ENCODE measurements at places on chromosomes 13 and 19. TPM values are rescaled to one million over a fixed set of nuclear protein-coding genes. Genes with fewer than 3 reads are reported as not detected.
A peak's percentile ranks its signal among the peaks of the same experiment; 100 is the strongest.

DNA sequence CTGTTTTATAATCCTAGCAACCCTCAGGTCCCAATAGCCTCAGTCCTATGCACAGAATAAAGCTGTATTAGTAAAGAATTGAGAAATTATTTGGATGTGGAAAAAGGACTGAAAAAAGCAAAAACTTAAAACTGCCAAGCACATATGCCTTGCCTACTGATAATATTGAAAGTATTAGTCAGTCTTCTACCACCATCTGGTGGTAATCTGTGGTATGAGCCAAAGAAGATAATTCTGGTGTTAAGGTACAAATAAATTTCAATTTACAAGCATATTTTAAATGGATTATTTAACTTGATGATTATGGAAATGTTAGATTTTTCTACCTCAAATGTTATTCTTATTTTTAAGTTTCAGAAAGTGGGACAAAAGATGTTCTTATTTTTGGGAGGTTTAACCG lies 460.3 kb upstream of the KLHL1 start:
- DNase-seq, result no peak

GRCh38 chr19:33928458-33928950 lies 131.8 kb downstream of the KCTD15 start:
- no peak for DNase-seq

DNA sequence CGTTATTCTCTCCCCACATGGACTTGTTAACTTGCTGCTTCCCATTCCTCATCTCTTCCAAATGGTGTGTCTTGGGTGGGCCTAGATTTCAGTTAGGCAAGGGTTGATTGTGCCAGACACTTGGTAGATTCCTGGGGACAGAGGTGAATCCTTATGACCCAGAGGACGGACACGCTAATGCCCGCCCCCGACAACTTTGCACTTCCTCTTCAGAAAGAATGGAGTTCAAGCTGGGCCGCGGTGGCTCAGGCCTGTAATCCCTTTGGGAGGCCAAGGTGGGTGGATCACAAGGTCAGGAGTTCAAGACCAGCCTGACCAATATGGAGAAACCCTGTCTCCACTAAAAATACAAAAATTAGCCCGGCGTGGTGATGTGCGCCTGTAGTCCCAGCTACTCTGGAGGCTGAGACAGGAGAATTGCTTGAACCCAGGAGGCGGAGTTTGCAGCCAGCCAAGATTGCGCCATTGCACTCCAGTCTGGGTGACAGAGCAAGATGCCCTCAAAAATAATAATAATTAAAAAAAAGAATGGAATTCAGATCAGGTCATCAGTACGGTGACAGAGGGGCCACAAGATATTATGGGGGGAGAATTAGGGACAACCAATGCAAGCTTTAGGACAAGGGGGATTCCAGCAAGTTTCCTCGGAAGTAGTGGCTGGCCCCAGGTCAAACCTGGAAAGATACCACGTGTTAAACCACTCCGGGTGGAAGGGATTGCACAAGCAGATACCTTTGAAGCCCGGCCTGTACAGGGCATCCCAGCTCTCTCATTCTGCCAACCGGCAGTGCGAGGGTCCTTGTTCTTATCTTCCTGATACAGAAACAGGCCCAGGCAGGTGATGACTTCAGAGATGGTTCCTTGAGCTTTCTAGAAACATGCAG lies 2.7 kb downstream of the MYO9B start:
- no peak for DNase-seq

The DAND5 gene
- total RNA-seq, result 0.44 TPM

DNA sequence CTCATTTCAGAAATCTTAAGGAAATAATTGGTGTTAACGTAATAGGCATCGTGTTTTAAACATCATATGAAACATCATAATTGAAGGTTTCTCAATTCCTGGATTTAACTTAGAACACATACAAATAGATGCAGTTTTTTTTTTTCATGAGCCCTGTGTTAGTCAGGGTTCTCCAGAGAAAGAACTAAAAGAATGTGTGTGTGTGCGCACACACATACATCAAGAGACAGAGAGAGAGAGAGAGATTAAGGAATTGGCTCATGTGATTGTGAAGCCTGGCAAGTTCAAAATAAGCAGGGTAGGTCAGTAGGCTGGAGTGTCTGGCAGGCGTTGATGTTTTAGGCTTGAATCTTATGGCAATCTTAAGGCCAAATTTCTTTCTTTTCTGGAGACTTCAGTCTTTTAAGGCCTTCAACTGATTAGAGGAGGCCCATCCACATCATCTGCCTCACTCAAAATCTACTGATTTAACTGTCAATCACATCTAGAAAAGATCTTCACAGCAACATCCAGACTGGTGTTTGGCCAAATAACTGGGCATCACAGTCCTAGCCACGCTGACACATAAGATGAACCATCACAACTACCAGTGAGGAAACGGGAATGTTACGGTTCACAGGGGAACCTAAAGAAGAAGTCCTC lies 25.2 kb downstream of the SPATA13 start:
- no peak for DNase-seq

DNA sequence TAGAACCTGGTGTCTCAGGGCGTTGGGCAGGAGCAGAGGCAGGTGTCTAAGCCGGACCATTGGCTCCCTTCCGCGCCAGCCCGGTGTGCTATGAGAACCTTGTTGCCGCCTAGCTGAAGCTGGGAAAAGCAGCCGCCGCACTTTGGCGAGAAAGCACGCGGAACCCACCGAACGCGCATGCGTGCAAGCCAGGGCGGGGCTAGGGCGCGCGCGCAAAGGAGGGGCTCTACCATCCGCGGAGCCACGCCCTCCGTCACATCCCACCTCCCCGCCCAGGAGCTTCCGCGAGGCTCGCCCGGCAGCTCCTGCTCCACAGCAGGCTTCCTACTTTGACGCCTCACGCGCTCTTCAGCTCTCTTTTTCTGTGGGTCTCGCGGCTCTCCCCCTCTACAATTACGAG lies 51.3 kb downstream of the WDR87 start:
- DNase-seq, result no peak

DNA sequence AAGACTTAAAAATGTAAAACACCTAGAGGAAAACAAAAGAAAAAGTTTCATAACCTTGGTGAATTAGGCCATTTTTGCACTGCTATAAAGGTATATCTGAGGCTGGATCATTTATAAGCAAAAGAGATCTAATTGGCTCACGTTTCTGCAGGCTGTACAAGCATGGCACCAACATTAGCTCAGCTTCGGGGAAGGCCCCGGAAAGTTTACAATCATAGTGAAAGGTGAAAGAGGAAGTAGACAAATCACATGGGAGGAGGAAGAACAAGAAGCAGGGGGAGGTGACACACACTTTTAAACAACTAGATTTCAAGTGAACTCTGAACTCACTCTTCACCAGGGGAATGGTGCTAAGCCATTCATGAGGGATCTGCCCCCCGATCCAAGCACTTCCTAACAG lies 1358.5 kb upstream of the PCDH9 start:
- DNase-seq, result no peak

- DNase-seq, result no peak
These were observed 22.0 kb upstream of the EMP3 start for GRCh38 chr19:48303367-48303766.

The CCDC169 gene
- total RNA-seq, result 7.0 TPM

DNA sequence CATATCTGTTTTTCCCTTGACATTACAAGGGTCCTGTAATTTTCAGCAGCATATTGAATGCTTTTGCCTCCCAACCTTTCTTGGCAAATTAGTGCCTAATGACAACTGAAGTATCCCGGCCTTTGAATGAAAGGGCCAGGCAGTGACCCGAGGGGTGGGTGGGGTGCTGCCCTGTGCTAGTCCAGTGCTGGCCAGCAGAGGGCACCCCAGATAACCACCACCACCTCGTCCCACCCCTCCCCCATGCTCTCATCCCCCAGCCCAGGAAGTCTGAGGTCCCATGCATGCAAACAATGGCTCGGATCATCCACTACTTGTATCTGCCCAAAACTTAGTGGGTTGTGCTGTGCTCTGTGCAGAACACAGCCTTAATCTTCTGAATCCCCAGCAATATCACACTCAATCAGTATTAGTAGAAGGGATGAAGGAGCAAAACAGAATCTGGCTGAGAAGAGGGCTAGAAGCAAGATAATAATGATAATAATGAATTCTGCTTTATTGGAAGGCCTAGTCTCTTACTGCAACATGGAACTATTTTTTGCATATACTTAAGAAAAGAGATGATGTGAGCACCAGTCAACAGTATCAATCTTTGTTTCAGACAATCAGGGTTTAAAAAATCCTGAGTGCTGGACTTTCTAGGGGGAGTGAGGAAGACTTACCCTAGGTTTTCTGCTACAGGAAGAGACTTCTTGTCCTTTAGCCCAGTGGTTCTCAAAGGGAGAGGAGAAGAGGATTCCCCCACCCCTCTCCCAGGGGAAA lies 3.8 kb downstream of the ATP12A start:
- peak; percentile 86 for DNase-seq

DNA sequence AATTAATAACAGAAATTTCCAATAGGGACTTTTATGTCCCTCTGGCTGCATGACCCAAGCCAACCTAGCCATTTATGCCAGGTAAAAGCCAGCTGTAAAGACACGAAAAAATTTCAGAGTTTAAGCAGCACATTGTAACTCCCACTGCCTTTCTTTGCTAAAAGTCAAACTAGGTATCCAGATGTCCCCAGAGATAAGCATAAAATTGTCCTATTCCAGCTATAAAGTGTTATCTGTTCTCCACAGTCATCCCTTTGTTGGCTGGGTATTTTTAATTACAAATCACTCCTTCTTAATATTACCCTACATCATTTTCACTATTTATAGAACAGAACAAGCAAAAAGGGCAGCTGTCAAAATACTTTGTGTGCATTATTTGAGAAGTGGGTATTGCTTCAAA lies 3.2 kb upstream of the ZNF154 start:
- DNase-seq, result no peak

DNA sequence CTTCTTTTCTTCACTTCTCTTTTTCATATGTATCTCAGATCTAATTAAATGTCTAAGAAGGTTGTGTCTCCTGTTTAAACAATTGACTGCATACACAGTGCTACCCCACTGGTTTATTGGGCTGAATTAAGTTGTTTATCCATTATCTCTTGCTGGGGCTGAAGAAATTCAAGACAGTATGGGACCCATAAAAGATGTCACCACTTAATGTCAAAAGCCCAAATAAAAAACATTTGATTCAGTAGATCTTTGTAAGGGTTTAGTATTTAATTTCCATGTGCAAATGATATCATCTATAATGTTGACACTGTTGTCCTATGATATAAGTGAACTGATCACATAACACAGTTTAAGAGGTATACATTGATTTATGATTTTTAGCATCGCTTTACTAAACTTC lies 1431.9 kb upstream of the PCDH20 start:
- no peak for DNase-seq

The MISP gene
- total RNA-seq, result 1.1 TPM

The MCEMP1 gene
- total RNA-seq, result not detected

Data from glutamatergic neuron (in vitro differentiated cells).